H1 (cell line): ENCODE measurements at places on chromosomes 11 and 22. TPM values are rescaled to one million over a fixed set of nuclear protein-coding genes. Genes with fewer than 3 reads are reported as not detected.

FZD4 gene
- total RNA-seq: 6.8 and 7.1 TPM in 2 replicates

IRAG1 gene
- total RNA-seq: 2.7 and 3.3 TPM in 2 replicates

THY1 gene
- total RNA-seq: 259 and 286 TPM in 2 replicates

DNAJB13 gene
- 0.54 TPM in 1 of 2 replicates, not detected in the other for total RNA-seq

CTSF gene
- 0.36 and 0.58 TPM in 2 replicates for total RNA-seq

USP2 gene
- total RNA-seq: 6.9 and 8.5 TPM in 2 replicates

FAM180B gene
- not detected in 2 replicates for total RNA-seq

ASRGL1 gene
- 23.5 and 27.2 TPM in 2 replicates for total RNA-seq

BEST1 gene
- 0.22 and 0.23 TPM in 2 replicates for total RNA-seq

RAG2 gene
- total RNA-seq: not detected in 2 replicates
